ENCODE measurements at places on chromosomes 13 and 19. TPM values are rescaled to one million over a fixed set of nuclear protein-coding genes. Genes with fewer than 3 reads are reported as not detected.

GRCh38 chr13:109760402-109760801, 26.0 kb downstream of the IRS2 start:
- H3K4me1 ChIP-seq, result peaks cover 14% of the 10 kb centered on the region
- no peak overlapping the region for H3K4me3 ChIP-seq
- H3K27ac ChIP-seq, result no peak overlapping the region
- DNase-seq, result no peak
- no peaks in the 10 kb centered on the region for H3K27me3 ChIP-seq
- H3K36me3 ChIP-seq, result no peaks in the 10 kb centered on the region

- no peaks in the 10 kb centered on the region for H3K36me3 ChIP-seq
- H3K27me3 ChIP-seq, result peaks cover 36% of the 10 kb centered on the region
- H3K4me3 ChIP-seq, result peak overlapping the region; percentile 27
- DNase-seq, result no peak
- peaks cover 9% of the 10 kb centered on the region for H3K4me1 ChIP-seq
These were observed 1.1 kb upstream of the FARP1 start for GRCh38 chr13:98141509-98142379.

KLF16 gene
- total RNA-seq, result 49.8 TPM

DNA sequence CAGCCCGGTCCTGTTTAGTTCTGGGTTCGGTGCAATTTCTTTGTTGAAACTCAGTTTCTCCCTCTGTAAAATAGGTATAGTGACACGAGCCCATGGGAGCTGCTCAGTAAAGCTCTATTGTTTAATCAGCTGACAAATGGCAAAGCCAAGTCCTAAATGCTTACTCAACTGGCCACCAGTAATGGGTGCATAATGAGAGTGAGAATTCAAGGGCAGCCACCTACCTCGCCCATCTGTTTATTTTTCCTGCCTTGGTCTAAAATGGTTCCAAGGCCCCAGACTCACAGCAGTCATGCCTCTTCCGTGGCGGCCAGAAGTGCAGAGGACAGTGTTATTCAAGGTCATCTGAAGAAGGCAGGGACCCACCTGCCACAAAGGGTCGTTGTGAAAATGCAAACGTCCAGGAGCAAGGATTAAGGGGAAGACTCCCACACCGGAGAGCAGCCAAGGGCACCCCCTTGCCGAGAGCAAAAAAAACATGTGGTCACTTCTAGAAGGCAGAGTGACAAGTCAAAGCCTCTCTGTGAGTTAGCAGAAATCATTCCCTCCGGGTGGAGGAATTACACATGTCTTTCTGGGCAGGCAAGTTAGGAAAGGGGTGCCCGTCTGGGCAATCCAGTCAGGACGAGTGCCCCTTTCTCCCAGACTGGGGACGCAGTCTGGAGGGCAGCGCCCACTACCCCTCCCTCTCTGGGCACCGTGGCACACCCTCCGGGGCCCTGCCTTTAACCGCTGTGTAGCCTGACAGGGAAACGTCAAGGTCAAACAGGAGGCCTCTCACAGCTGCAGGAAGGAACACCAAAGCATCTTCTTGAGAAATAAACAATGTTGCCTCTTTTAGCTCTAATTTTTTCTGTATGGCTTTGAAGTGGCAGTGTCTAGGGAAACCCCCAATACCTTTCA, 186.2 kb downstream of the FOXO1 start:
- H3K4me1 ChIP-seq, result peaks cover 12% of the 10 kb centered on the region
- peaks cover 5% of the 10 kb centered on the region for H3K27me3 ChIP-seq
- no peak overlapping the region for H3K27ac ChIP-seq
- H3K4me3 ChIP-seq, result no peak overlapping the region
- H3K36me3 ChIP-seq, result no peaks in the 10 kb centered on the region

ZNF682 gene
- total RNA-seq, result 15.7 TPM

GRCh38 chr13:35524171-35524570, 47.7 kb upstream of the MAB21L1 start:
- peaks cover 7% of the 10 kb centered on the region for H3K27me3 ChIP-seq
- no peak overlapping the region for H3K4me3 ChIP-seq
- H3K36me3 ChIP-seq, result peaks cover 4% of the 10 kb centered on the region
- H3K4me1 ChIP-seq, result no peaks in the 10 kb centered on the region

WDR87 gene
- total RNA-seq, result not detected

PSG4 gene
- not detected for total RNA-seq

GRCh38 chr13:46751811-46752635, 44.9 kb downstream of the ESD start:
- H3K27me3 ChIP-seq, result peaks cover 4% of the 10 kb centered on the region
- peaks cover 4% of the 10 kb centered on the region for H3K36me3 ChIP-seq
- H3K27ac ChIP-seq, result peak overlapping the region; percentile 79
- H3K4me3 ChIP-seq, result peak overlapping the region; percentile 89

DNA sequence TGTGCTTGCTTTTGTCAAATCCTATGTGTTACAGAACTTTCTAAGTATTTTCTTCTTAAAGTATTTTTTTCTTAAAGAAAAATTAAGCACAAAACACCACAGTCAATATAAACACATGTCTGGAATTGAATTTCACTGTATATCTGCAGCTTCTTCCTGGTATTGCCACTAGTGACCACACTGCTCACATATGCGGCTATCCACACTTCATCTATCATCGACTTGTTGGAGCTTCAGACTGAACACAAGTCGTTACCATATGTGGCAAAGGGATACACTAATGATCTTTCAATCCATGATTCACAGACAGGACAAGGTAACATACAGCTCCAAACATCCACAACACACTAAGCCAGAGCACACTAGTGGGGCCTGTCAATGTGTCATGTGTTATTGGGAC, 498.4 kb upstream of the ARGLU1 start:
- H3K4me3 ChIP-seq, result no peak overlapping the region
- no peaks in the 10 kb centered on the region for H3K36me3 ChIP-seq
- H3K27me3 ChIP-seq, result no peaks in the 10 kb centered on the region
- no peak for DNase-seq
- H3K4me1 ChIP-seq, result no peaks in the 10 kb centered on the region

ZSCAN1 gene
- total RNA-seq, result not detected

DNA sequence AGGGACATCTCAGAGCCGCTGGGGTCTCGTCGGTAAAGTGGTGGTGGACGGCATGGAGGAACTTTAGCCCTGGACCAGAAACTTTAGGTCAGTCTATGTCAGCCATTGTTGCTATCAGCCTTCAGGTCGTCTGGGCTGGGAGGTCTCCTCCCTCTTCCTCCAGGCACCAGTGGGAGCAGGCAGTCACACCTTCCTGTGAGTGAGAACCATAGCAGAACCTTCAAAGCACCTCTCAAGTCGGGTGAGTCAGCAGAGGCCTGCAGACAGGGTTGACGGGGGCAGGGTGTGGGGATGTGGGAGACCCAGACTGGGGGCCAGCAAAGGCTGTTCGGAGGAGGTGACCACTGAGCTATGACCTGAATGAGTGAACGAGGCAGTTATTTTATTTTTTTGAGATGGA, 15.4 kb upstream of the SBNO2 start:
- peaks cover 14% of the 10 kb centered on the region for H3K4me1 ChIP-seq
- H3K27ac ChIP-seq, result peak overlapping the region; percentile 64
- peak; percentile 79 for DNase-seq
- no peaks in the 10 kb centered on the region for H3K36me3 ChIP-seq
- no peaks in the 10 kb centered on the region for H3K27me3 ChIP-seq

NLRP7 gene
- 1.1 TPM for total RNA-seq

URAD gene
- not detected for total RNA-seq

- DNase-seq, result no peak
- no peak overlapping the region for H3K4me3 ChIP-seq
- H3K27ac ChIP-seq, result no peak overlapping the region
- H3K36me3 ChIP-seq, result peaks cover 16% of the 10 kb centered on the region
- H3K4me1 ChIP-seq, result peaks cover 39% of the 10 kb centered on the region
These were observed 5.2 kb downstream of the CHAMP1 start for GRCh38 chr13:114319441-114319913.

- no peaks in the 10 kb centered on the region for H3K36me3 ChIP-seq
- H3K27me3 ChIP-seq, result no peaks in the 10 kb centered on the region
- H3K27ac ChIP-seq, result no peak overlapping the region
- DNase-seq, result no peak
These were observed 200.8 kb downstream of the RGCC start for GRCh38 chr13:41658057-41658661.

KLK2 gene
- total RNA-seq, result not detected

GRCh38 chr19:48616041-48616436, 1.2 kb upstream of the FAM83E start:
- DNase-seq, result no peak
- H3K27me3 ChIP-seq, result no peaks in the 10 kb centered on the region
- peak overlapping the region; percentile 96 for H3K4me3 ChIP-seq
- peaks cover 40% of the 10 kb centered on the region for H3K4me1 ChIP-seq
- H3K27ac ChIP-seq, result peak overlapping the region; percentile 97

DNA sequence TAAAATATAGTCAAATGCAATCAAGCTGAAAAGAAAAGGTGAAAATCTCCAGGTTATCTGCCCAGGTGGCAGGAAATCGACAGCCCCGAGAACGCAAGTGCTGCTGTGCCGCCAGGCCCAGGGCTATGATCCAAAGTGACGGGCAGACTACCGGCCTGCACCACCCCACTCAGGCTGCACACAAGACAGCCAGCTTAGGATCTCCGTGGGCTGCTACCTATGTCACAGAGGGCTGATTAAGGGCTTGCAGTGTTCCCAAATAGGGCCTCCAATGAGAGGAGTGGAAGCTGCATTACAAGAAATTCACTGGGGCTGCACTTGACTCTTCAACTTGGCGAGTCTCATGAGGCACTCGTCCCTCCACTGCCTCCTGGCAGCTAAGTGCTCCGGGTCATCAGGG, 121.8 kb downstream of the CRYL1 start:
- no peak overlapping the region for H3K4me3 ChIP-seq
- no peaks in the 10 kb centered on the region for H3K4me1 ChIP-seq
- H3K27ac ChIP-seq, result no peak overlapping the region
- H3K36me3 ChIP-seq, result no peaks in the 10 kb centered on the region

DNA sequence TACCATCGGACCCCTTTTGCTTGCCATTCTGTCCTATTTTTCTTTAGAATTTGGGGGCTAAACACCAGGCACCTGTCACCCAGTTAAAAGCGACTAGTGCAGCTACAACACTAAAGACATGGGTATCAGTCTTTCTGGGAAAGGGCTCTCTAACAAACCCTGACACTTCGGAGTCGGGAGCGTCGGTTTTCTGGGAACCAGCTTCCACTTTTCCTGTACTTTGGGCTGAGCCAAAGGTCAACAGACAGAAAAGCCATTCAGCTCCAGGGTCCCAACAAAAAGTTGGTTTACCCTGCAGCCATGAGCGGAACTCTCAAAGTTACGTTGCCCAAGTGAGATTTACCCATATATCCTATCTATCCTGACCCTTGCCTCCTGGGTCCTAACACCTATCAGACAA, 337.0 kb upstream of the SLITRK5 start:
- H3K36me3 ChIP-seq, result no peaks in the 10 kb centered on the region
- H3K27ac ChIP-seq, result no peak overlapping the region
- H3K27me3 ChIP-seq, result no peaks in the 10 kb centered on the region
- no peaks in the 10 kb centered on the region for H3K4me1 ChIP-seq
- H3K4me3 ChIP-seq, result no peak overlapping the region

GRCh38 chr19:50725218-50725910, 2.2 kb downstream of the CLEC11A start:
- H3K27ac ChIP-seq, result peak overlapping the region; percentile 58
- H3K27me3 ChIP-seq, result peaks cover 33% of the 10 kb centered on the region
- H3K4me3 ChIP-seq, result peak overlapping the region; percentile 79
- H3K4me1 ChIP-seq, result peaks cover 20% of the 10 kb centered on the region

- no peaks in the 10 kb centered on the region for H3K27me3 ChIP-seq
- no peak overlapping the region for H3K27ac ChIP-seq
- H3K36me3 ChIP-seq, result no peaks in the 10 kb centered on the region
- H3K4me3 ChIP-seq, result no peak overlapping the region
- peaks cover 28% of the 10 kb centered on the region for H3K4me1 ChIP-seq
These were observed 45.4 kb downstream of the TPT1 start for GRCh38 chr13:45295536-45295935.

SBSN gene
- total RNA-seq, result not detected

GRCh38 chr13:76383676-76384461, 502.3 kb downstream of the KCTD12 start:
- no peak overlapping the region for H3K4me3 ChIP-seq
- H3K4me1 ChIP-seq, result no peaks in the 10 kb centered on the region
- H3K36me3 ChIP-seq, result no peaks in the 10 kb centered on the region
- no peak for DNase-seq

RNF225 gene
- total RNA-seq, result 3.2 TPM

DNA sequence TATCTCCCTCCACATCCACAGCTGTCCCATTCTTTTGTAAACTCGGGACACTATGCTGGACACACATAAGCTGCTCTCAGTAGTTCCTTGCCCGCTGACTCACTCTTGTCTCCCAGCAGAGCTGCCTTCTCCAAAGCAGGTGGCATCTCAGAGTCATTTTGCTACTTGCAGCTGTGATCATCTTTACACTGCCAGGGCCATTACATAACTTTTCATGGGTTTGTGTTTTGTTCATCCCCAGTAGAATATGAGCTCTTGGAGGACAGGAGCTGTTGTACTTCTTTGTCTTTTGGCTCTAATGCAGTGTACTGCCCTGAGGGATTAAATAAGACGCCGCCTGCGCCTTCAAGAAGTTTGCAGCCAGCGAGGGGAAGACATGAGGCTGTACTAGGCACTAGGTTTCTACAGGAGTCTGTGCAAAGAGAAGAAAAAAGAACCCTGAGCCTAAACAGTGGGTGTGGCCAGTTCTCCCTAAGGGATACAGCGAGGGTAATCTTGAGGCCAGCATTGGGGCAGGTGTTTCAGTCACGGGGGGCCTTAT, 40.8 kb upstream of the GPR183 start:
- H3K4me3 ChIP-seq, result peak overlapping the region; percentile 1
- H3K36me3 ChIP-seq, result peaks cover 25% of the 10 kb centered on the region
- DNase-seq, result no peak
- peaks cover 57% of the 10 kb centered on the region for H3K4me1 ChIP-seq
- H3K27ac ChIP-seq, result peak overlapping the region; percentile 32

DNA sequence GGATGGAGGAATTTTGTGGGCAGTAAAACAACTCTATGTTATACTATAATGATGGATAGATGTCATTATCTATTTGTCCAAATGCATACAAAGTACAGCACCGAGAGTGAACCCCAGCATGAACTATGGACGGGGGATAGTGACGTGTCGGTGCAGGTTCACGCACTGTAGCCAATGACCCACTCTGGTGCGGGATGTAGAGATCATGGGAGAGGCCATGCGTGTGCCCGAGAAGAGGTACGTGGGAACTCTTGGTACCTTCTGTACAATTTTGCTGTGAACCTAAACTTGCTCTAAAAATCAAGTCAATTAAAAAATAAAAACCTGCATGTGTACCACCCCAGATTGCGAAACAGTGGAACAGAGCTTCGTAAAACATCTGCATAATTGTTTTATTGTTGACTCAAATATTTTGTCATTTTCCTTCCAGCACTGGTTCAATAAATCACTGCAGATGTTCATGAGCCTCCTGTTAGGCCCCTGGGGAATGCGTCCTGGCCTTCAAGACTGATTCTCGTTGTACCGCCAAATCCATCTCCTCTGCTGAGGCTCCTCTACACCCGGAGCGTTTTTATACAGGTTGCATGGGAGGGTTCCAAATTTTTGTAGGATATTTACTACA, 30.9 kb downstream of the COL4A1 start:
- peaks cover 11% of the 10 kb centered on the region for H3K27me3 ChIP-seq
- H3K36me3 ChIP-seq, result no peaks in the 10 kb centered on the region
- H3K4me3 ChIP-seq, result no peak overlapping the region
- H3K4me1 ChIP-seq, result no peaks in the 10 kb centered on the region
- H3K27ac ChIP-seq, result no peak overlapping the region

UBE2L5 gene
- not detected for total RNA-seq

- H3K4me1 ChIP-seq, result no peaks in the 10 kb centered on the region
- H3K4me3 ChIP-seq, result no peak overlapping the region
- DNase-seq, result no peak
- peaks cover 4% of the 10 kb centered on the region for H3K36me3 ChIP-seq
These were observed 6.4 kb upstream of the ERICH6B start for GRCh38 chr13:45621950-45622349.

Measured in natural killer cell treated with Interleukin-12 subunit alpha and Interleukin-12 subunit beta and Interleukin-15 and Interleukin-18, amount 100 ng/mL, for 72 hours (primary cell).